ENCODE measurements at places on chromosomes 12 and 14.

DNA sequence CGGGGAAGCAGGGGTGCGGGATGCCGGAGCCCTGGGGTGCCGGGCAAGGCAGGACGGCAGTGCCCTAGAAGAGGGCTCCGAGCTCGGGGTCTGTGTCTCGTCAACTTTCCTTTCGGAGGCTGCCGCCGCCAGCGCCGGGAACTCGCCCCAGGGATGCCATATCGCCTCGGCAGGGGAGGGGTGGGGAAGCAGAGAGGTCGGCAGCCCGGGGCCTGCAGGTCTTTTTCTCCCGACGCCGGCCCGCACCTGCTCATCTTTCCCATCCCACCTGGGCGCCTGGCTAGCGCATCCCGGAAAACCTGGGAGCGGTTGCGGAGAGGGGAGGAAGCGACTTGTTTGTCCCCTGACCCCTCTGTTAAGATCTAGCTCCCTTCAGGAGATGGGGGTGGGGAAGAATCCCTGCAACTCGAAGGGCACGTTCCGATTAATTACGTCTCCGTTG is 547 bp downstream of the CNTN1 start:
- no peak for ATAC-seq
- H3K36me3 ChIP-seq = no peaks in the 10 kb centered on the region
- H3K27me3 ChIP-seq = peaks cover 45% of the 10 kb centered on the region
- H3K4me1 ChIP-seq = no peaks in the 10 kb centered on the region
- no peak overlapping the region for H3K27ac ChIP-seq

DNA sequence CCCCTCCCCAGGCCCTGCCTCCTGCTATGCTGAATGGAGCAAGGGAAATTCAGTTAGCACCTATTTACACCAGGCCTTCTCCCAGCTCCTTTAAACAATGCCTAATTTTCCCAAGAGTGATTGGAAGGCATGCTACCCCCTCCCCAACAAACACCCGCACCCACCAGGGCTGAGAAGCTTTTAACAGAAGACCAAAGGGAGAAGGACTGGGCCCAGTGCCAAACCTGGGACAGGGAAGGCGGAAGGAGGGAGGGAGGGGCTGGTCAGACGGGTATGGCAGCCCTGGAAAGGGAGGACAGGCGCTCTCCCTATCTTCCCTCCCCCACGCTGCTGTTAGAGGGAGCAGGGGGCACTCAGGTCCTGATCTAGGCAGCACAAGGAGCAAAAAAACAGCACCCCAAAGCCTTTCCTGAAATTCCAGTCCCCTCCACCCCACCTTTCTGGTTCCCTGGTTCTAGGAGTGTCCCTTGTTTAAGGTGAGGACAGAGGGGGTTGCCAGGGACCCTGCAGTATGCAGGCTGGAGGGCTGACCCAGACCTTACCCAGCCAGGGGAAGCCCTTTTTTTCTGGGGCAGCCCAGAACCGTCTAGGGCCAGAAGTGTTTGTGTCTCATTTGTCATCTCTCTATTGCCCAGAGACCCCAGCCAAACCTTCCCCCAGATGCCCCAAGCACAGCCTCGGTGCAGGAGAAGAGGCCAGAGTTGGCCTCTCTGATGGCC is 2.4 kb upstream of the KRT8 start:
- H3K4me3 ChIP-seq = no peak overlapping the region
- H3K36me3 ChIP-seq = no peaks in the 10 kb centered on the region
- peaks cover 7% of the 10 kb centered on the region for H3K4me1 ChIP-seq
- peaks cover 40% of the 10 kb centered on the region for H3K27me3 ChIP-seq
- ATAC-seq = no peak

DNA sequence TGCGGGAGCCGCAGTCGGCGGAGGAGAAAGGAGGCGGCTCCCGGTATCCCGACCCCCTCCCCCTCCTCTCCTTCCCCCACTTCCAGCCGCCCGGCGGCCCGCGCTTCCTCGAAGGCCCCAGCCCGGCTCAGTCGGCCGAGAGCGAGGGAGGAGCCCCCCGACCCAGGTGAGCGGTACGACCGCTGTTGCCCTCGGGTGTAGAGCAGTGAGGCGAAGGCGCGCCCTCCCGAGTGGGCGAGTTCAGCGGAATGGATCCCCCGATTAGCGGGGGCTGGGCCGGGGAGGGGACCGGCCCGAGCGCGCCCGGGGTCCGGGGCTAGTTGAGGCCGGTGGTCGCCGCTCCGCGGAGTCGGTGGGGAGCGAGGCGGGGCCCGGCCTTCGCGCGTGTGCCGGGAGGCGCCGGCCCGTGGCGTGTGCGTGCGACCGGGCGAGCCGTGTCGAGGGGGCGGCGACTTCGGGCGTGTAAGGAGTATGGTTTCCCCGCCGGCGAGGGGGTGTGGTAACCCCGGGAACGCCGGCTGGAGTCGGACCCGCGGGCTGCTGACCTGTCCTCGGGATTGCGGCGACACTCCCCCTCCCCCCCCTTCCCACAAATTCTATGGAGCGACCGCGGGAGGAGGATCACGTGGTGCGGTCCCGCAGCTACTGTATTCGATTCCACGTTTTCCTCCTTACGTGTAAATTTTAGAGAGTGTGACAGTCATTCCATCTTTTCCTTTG is 501 bp downstream of the RIMKLB start:
- H3K27me3 ChIP-seq = no peaks in the 10 kb centered on the region
- peaks cover 33% of the 10 kb centered on the region for H3K4me1 ChIP-seq
- peak overlapping the region; percentile 99 for H3K4me3 ChIP-seq
- peak overlapping the region; percentile 99 for H3K27ac ChIP-seq

- H3K4me1 ChIP-seq = peaks cover 6% of the 10 kb centered on the region
- H3K36me3 ChIP-seq = no peaks in the 10 kb centered on the region
- peak overlapping the region; percentile 63 for H3K27ac ChIP-seq
- peak; percentile 72 for ATAC-seq
These were observed 99.9 kb downstream of the PPM1H start for GRCh38 chr12:62834971-62835547.

- no peak overlapping the region for H3K4me3 ChIP-seq
- no peaks in the 10 kb centered on the region for H3K4me1 ChIP-seq
- H3K27ac ChIP-seq = no peak overlapping the region
- H3K27me3 ChIP-seq = no peaks in the 10 kb centered on the region
- no peaks in the 10 kb centered on the region for H3K36me3 ChIP-seq
- ATAC-seq = no peak
These were observed 19.0 kb downstream of the KLRB1 start for GRCh38 chr12:9588749-9589148.

GRCh38 chr12:106590601-106591000 is 7.8 kb downstream of the RFX4 start:
- H3K4me1 ChIP-seq = peaks cover 7% of the 10 kb centered on the region
- no peak overlapping the region for H3K4me3 ChIP-seq
- no peak for ATAC-seq
- H3K27me3 ChIP-seq = peaks cover 97% of the 10 kb centered on the region
- no peak overlapping the region for H3K27ac ChIP-seq
- H3K36me3 ChIP-seq = no peaks in the 10 kb centered on the region
